NCI-H460 (cell line): ENCODE measurements at places on chromosomes 1 and 21.

DNA sequence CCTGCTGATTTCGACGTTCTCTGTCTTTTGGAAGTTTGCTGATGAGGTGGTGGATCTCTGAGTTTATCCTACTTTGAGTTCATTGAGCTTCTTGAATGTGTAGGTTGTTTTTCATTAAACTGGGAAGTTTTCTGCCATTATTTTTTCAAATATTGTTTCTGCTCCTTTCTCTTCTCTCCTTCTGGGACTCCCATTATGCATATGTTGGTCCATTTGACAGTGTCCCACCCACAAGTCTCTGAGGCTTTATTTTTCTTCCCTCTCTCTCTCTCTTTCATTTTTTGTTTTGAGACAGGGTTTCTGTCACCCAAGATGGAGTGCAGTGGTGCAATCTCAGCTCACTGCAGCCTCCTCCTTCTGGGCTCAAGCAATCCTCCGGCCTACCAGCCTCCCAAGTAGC lies 11.7 kb downstream of the TNFRSF18 start:
- DNase-seq: no peak

GRCh38 chr21:45283035-45283610 lies 4.6 kb downstream of the POFUT2 start:
- no peak for DNase-seq

GRCh38 chr1:50179639-50180038 lies 70.9 kb downstream of the ELAVL4 start:
- DNase-seq: no peak

DNA sequence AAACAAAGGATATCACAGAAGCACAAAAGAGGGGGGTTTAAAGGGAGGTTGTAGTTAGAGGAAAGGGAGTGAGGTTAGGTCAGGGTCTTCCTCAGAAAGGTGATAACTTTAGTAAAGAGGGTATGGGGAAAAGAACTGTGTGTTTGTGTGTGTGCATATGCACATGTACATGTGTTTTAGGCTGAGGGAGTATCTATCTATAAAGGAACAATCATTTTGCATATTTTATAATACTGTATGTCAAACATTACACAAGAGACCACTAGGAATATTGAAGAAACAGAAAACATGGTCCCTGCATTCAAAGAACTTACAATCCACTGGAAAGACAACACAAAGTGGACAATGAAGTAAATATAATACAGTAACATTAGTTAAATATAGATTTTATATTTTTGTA lies 132.2 kb downstream of the ACBD6 start:
- no peak for DNase-seq

DNA sequence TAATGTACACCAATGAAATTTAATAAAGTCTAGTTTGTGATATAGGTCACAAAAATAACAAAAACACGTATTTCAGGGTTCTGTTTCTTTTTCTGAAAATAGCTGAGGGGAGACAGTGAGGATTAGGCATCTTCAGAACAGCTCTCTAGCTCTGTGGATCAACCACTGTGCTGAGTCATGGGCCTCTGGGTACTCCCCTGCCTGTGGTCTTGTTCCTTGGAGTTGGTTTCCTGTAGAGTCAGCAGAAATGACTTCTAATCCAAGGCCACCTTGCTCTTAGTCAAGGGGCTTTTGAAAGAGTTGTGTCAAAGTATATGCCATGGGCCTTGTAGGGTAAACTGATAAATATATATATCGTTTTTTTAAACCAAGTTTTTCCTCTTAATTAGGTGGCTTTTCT lies 141.8 kb upstream of the ZRANB2 start:
- DNase-seq: no peak

DNA sequence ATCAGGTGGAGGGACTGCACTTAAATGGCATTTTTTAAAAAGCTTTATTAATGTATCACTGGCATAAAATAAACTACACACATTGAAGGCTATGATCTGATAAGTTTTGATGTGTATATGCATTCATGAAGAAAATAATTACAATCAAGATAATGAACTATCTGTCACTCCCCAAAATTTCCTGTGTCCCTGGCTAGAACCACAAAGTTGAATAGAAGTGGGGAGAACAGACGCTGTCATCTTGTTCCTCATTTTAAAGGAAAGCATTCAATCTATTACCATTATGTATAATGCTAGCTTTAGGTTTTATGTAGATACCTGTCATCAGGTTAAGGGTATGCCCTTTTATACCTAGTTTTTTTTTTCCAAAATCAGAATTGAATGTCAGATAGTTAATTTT lies 38.1 kb upstream of the C1orf87 start:
- DNase-seq: no peak

- DNase-seq: no peak
These were observed 3.8 kb downstream of the ZBTB18 start for GRCh38 chr1:244054924-244055263.

GRCh38 chr1:78420688-78421087 lies 70.1 kb upstream of the PTGFR start:
- DNase-seq: no peak

GRCh38 chr1:236907205-236907604 lies 97.0 kb downstream of the MT1HL1 start:
- no peak for DNase-seq

GRCh38 chr21:41228006-41228370 lies 60.0 kb downstream of the BACE2 start:
- no peak for DNase-seq

DNA sequence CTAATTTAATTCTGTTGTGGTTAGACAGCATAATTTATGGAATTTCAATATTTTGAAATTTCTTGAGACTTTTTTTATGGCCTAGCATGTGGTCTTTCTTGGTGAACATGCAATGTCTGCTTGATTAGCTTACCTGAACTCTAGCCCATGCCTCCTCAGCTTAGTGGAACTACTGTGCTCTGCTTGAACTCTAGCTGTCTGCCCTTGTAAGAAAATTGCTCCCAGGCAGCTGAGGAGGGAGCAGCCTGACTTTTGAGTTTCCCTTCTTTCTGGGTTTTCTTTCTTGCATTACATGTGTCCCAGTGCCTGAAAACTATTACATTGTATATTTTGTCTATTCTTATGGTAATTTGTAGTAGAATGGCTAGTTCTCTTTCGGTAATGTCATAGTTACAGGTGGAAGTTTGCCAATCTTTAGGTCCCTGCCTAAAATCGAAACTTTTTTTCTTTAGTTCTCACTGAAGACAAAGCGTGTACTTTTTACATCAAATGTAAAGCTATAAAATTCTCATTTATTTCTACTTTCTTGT lies 105.3 kb downstream of the MAST2 start:
- DNase-seq: no peak
